ENCODE measurements at places on chromosomes 7 and 10. TPM values are rescaled to one million over a fixed set of nuclear protein-coding genes. Genes with fewer than 3 reads are reported as not detected.

Gene ENKUR
- not detected for total RNA-seq

DNA sequence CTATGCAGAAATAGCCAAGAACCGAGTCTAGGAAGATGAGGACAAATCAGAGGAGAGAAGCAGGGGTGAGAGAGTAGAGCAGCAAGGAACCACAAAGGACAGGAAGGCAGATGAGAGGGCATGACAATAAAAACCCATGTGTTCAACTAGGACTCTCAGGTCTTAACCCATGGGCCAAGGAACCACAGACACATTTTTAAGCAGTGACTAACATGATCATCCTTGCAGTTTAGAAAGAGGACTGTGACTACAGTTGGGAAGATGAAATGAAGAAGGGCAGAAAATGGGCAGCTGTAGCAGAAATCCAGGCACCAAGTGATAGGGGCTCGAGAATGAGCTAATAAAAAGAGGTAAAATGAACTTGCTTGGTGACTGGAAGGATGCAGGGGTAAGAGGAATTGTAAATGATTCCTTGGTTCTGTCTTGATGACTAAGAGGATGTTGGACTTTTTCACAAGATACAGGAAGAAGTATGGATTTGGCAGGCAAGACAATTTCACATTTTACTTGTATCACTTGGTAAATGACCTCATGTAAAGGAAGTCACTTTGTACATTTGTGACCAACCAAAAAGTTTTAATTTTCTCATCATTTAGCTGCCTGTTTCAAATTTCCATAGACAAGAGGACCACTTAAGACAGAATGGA is 22.8 kb downstream of the SGMS1 start:
- no peak for DNase-seq

- DNase-seq = no peak
Measured at GRCh38 chr7:99473315-99473596, 566 bp downstream of the ZNF789 start.

DNA sequence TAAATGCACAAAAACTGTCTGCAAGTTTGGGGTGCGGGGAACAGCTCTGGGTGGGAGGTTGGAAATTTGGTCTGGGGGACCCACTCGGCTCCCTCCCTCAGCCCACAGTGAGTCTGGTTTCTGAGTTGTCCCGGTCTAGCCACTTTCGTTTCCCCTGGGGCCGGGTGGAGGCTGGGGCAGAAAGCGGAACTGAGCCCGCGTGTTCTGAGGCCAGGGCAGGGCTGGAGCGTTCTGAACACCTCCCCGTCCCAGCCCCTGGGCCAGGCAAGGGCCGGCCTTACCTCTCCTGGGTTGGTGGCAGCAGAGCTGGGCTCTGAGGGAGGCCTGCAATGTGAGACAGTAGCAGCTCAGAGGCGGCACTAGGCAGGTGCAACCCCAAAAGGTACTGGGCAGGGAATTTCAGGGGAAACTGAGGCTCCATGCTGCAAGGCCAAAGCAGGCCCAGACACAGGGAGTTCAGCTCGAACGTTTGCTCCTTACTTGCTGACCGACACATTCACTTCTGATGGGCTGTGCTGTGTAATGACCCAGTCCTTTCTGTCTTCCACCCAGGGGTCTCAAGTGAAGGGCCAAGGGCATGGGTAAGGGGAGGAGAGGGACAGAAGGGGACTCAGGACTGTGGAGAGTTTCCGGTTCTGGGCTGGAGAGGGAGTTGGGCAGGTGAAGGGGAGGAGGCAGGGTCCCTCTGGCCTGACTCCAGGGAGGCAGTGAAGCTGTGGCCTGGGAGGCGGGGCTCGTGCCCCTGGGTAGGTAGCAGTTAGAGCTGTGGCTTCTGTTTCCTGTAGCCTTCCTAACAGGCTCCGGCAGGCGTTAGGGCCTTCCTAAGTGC is 3.0 kb downstream of the IRF5 start:
- DNase-seq = peak; percentile 93

Gene CCDC7
- total RNA-seq = 32.5 TPM

Gene STAG3
- total RNA-seq = 0.43 TPM

DNA sequence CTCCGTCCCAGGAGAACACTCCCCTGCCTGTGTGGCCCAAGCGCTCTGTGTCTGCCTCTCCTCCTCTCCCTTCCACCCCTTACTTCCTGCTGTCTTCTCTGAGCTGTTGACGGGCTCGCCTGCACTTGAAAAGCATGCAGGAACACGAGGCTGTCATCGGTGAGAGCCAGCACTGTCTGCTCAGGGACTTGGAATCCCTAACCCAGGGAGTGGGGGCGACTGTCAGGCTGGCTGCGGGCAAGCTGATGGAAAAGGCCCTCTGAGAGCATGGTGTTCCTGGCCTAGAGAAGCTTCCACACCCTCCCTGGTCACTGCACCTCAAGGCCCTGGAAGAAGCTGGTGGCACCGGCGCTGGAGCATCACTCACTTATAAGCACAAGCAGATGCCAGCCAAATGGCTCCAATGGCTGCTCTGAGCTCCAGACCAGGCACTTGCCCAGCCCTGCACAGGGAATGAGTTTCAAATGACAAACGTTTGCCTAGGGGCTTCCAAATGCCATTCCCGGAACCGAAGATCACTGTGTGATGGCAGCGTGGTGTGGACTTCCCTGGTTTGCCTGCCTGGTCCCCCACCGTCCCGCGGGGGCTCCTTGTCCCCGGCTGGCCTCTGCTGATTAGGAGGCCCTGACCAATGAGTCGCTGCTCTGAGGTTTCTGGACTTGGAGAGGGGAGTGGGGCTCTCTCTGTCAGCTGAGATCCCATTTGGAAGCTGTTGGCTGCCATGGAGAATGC is 56.7 kb upstream of the EBF3 start:
- DNase-seq = no peak

Gene ESYT2
- total RNA-seq = 45.6 TPM

DNA sequence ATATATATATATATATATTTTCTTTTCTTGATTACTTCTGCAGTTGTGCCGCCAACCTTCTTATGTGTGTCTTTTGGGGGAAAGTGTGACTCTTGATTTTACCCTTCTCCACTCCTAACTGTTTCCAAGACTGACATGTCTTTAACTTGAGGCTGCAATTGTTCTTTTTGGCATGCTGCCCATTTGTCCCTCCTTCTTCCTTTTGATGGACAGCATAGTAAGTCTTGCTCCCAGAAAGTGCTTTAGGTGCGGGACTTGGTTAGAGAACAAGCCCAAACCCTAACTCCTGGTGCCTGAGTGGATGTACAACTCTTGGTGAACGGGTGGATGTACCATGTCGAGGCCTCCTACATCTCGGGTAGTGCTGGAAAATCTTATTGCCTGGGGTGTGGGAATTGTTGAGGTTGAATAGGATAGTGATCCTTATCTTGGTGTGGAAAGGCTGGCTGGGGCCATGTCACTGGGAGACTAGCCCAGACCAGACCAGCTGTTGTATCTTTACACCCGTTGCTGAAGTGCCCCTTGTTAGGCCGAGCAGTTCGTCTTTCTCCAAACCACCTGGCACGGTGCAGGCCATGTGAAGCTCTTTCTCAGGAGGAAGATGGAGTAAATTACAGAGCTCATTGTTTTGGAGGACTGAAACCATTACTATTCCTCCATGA is 16.3 kb downstream of the TCF7L2 start:
- DNase-seq = no peak

DNA sequence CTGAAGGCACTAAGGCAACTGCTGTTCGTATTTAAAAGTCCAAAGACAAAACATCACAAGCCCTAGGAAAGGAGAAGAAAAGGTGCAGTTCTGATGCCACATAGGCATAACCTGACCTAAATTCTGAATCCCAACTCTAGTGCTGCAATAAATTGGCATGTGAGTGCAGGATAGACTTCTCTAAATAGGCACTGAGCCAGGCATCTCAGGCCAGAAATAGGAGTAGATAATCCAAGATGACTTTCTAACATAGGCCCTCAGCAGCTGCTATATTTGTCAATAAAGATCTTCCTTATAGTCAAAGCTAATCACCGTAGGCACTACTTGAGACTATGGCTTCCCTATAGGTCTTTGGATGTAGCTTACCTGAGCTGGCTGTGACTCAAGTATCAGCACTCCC is 1163.8 kb downstream of the SORCS1 start:
- no peak for DNase-seq

Gene VAX1
- not detected for total RNA-seq

GRCh38 chr7:30223896-30224295 is 60.5 kb upstream of the ZNRF2 start:
- no peak for DNase-seq

Gene LIPK
- not detected for total RNA-seq

- no peak for DNase-seq
Measured at GRCh38 chr10:74078037-74078436, 72.6 kb downstream of the AP3M1 start.

GRCh38 chr10:11322698-11323097 is 288.8 kb downstream of the USP6NL start:
- no peak for DNase-seq

DNA sequence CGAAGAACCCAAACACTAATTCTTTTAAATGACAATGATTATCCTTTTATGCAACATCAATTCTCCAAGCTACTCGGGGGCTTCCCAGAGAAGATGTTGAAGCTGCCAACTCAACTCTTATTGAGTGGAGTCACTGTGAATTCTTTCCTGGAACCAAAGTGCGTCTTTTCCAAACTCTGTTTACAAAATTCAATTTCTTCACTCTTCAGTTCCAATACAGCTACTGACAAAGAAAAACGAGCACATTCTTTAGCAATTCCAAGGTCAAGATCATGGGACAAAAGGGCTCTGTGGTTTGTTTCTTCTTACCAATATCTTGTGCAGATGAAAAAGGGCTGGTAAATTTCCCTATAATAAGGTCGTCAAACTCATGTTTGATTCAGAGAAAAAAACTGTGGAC is 74.2 kb downstream of the FAS start:
- DNase-seq = no peak

DNA sequence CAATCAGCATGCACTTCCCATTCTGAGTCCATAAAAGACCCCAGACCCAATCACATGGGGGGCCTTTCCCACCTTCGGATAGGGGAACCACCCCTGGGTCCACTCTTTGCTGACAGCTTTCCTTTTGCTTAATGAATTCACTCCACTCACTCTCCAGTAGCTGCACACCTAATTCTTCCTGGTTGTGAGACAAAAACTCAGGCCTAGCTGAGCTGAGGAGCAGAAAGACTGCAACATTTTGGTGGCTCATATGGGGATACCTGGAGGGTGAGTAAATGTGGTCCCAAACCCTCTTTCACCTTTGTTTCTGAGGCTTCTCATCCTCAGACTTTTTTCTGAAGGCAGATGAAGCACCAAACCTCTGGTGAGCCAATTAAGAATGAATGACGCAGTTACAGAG is 138.1 kb downstream of the WDR11 start:
- DNase-seq = no peak

Gene POLR2J3
- 18.9 TPM for total RNA-seq

DNA sequence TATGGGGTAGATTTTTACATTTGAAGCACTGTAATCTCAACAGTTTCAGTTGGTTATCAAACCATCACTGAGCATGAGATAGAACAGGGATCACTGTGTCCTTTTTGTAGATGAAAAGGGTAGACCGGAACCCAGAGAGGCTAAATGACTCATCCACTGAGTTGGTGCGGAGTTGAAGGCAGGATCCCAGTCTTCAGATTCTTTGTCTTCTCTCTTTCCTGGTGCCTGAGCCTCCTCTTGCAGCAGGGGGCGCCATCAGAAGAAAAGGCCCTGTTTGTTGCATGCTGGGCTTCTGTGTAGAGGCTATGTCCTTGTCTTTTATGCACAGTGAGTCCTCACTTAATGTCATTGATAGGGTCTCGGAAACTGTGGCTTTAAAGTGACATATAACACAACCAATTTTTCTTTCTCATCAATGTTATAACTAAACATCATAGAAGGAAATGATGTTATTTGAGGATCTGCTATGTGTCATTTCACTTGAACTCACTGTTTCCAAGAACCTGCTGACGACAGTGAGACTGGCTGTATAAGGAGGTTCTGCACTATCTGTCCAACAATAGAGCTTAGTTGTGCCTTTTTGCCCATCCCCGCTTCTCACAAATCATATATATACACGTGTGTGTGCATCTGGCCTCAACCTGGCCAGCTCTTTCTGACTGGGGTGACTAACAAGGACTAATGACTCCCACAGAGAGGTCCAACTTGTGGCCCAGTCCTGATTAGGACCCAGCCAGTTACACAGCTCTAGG is 14.3 kb downstream of the ZNF282 start:
- no peak for DNase-seq

Gene VWDE
- 0.38 TPM for total RNA-seq

Gene OPALIN
- total RNA-seq = not detected

GRCh38 chr7:7970237-7970530 is 1.6 kb downstream of the GLCCI1 start:
- DNase-seq = no peak

GRCh38 chr7:99831595-99831994 is 3.8 kb downstream of the CYP3A43 start:
- DNase-seq = no peak

Gene PPP1R9A
- total RNA-seq = 42.8 TPM

DNA sequence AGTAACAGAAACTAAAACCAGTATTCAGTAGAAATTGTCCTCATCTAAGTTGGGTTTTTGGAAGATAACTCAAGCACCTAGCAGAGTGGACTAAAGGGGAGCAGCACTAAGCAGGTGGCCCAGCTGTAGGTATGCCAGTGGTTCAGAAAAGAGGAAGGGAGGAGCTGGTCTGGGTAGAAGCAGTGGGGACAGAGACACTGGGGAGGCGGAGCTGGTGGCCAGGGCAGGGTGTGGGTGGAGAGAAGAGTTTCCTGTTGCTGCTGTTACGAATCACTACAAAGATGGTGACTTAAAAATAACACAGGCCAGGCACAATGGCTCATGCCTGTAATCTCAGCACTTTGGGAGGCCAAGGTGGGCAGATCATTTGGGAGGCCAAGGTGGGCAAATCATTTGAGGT is 136.2 kb downstream of the WDR11 start:
- DNase-seq = peak; percentile 66

All from cardiac septum (tissue), 1 donor.